Thoracic aorta (tissue), 2 donors: ENCODE measurements at places on chromosomes 2 and 18. TPM values are rescaled to one million over a fixed set of nuclear protein-coding genes. Genes with fewer than 3 reads are reported as not detected.
A peak's percentile ranks its signal among the peaks of the same experiment; 100 is the strongest.

GRCh38 chr2:118232796-118233195, 144.5 kb downstream of the INSIG2 start:
- DNase-seq = no peak
- no peaks in the 10 kb centered on the region for H3K27me3 ChIP-seq
- H3K4me3 ChIP-seq = no peak overlapping the region
- no peak overlapping the region for H3K27ac ChIP-seq
- H3K4me1 ChIP-seq = no peaks in the 10 kb centered on the region

DNA sequence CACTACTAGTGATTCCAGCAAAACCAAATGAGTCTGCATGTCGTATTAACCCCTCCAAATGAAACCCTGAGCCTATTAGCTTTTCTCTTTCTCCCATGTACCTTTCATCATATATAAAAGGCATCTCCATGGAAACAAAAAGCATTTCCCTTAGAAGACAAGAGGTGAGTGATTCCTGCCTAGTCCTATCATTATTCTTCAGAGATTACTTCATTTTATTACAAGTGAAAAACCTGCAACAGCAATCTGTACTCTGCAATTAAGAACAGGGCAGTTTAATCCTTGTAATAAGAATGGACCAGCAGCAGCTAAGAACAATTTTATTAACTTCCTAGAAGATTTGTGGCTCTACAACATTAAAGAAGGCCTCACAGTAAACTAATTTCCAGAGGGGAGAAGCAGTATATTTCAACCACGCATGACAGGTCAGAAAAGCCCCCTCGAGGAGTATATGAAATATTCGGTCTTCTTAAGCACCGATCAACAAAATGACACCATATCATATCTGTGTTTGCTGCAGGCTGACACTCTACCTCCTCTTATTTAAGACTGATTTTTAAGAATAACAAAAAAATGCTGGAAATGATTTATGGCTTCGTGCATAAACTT, 132.3 kb upstream of the TFPI start:
- H3K36me3 ChIP-seq = no peaks in the 10 kb centered on the region
- H3K4me3 ChIP-seq = no peak overlapping the region
- DNase-seq = no peak
- H3K27ac ChIP-seq = no peak overlapping the region
- H3K27me3 ChIP-seq = no peaks in the 10 kb centered on the region
- H3K4me1 ChIP-seq = peaks cover 16% of the 10 kb centered on the region

GRCh38 chr2:48587560-48587959, 30.1 kb upstream of the GTF2A1L start:
- no peak overlapping the region for H3K4me3 ChIP-seq
- H3K4me1 ChIP-seq = no peaks in the 10 kb centered on the region
- no peak overlapping the region for H3K27ac ChIP-seq
- no peak for DNase-seq

DNA sequence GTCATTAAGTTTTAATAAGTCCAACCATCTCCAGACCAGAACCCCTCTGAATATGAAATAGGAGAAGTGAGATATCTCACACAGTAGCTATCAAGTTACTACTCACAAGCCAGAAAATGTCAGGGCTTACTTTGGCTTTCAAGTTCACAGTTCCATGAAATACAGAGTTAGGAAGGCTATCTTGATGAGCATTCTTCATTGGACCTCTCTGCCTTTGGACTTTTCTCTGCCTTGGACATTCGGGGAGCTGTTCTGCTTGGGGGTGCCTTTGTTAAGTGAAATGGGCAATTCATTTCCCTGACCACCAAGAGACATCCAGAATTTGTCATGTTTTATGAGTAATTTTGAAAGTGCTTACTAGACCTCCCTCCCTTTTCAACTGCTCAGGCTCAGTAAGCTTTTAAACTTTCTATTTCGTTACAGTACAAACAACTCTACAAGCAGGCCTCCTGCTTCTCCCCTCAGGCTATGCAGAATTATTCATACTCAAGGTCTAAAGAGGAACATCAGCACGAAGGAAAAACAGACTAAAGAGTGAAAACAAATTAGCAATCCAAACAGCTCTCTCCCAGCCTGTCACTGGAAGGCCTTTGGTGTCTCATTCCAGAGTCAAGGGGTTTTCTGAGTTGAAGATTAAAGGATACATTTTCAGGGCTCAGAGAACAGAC, 95.3 kb downstream of the MREG start:
- H3K4me3 ChIP-seq = peak overlapping the region; percentile 5
- H3K36me3 ChIP-seq = no peaks in the 10 kb centered on the region
- H3K4me1 ChIP-seq = peaks cover 6% of the 10 kb centered on the region
- H3K27me3 ChIP-seq = no peaks in the 10 kb centered on the region

DNA sequence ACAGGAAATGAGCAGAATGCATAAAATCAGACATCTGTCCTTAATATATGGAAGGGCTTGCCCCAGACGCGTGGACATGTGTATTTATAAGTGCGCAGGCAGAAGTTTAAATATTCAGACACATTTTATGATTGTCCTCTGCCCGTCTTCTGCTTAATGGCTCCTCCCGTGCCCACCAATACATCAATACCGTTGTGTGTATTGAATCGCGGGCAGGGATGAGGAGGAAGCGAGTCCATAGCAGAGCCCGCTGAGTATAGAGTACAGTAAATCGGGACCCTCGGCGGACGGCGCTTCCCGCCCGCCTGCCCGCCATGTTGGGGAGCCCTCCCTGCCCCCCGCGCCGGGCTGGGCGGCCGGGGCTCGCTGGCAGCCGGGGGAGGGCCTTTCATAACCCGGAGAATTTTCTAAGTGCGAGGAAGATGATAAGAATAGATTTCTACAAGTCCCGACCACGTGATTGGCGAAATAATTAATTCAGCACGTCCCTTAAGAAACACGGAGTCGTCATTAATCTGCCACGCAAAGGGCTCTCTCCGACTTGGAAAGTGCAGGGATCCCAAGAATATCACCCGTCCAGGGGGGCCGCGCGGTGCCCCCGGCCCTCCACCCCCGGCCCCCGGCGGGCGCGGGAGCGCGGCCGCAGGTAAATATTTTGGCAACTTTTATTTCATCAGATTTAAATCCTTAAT, at the start of gene HOXD3:
Gene HOXD3, plus strand, starts transcription at position 501 of the 692 bp plus-strand sequence. CDS start 11,808 bp downstream, outside the sequence.
- H3K27ac ChIP-seq = no peak within 1 kb of the TSS
- peak within 1 kb of the TSS; percentile 12 for H3K4me3 ChIP-seq
- DNase-seq = no peak
- H3K4me1 ChIP-seq = peaks cover 3% of the 10 kb centered on the region

GRCh38 chr2:185658750-185659149, 79.9 kb upstream of the FSIP2 start:
- no peaks in the 10 kb centered on the region for H3K36me3 ChIP-seq
- H3K27ac ChIP-seq = no peak overlapping the region
- no peaks in the 10 kb centered on the region for H3K27me3 ChIP-seq
- H3K4me3 ChIP-seq = no peak overlapping the region
- no peak for DNase-seq

DNA sequence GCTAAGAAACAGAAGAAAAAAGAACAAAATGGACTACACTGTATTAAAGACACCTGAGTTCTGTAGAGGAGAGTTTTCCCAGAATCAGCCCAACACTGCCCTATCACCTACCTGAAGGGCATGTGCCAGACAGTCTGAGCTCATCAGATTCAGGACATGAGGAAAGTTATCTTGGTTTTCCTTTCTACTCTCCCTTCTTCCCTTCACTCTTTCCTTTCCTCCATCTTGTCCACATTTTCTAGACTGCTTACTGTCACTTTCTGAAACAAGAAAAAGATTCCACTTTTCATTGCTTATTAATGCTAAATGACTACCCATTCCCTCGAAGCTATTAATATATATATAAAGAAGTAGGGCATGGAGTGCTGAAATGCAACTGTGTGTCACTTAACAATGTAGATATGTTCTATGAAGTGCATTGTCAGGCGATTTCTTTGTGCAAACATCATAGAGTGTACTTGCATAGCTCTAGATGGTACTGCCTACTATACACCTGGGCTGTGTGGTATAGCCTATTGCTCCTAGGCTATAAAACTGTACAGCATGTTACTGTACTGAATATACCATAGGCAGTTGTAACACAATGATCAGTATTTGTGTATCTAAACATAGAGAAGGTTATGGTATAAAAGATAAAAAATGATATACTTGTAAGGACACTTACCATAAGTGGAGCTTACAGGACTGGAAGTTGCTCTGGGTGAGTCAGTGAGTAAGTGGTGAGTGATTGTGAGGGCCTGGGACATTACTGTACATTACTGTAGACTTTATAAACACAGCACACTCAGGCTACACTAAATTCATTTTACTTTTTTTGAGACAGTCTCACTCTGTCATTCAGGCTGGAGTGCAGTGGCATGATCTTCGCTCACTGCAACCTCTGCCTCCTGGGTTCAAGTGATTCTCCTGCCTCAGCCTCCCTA, 145.5 kb upstream of the ITGA6 start:
- DNase-seq = no peak
- H3K27ac ChIP-seq = no peak overlapping the region
- H3K4me1 ChIP-seq = peaks cover 14% of the 10 kb centered on the region
- H3K4me3 ChIP-seq = no peak overlapping the region
- no peaks in the 10 kb centered on the region for H3K36me3 ChIP-seq

- H3K4me1 ChIP-seq = no peaks in the 10 kb centered on the region
- H3K27ac ChIP-seq = no peak overlapping the region
- H3K27me3 ChIP-seq = no peaks in the 10 kb centered on the region
- DNase-seq = no peak
- no peaks in the 10 kb centered on the region for H3K36me3 ChIP-seq
- H3K4me3 ChIP-seq = no peak overlapping the region
Measured at GRCh38 chr2:170905864-170906263, 23.2 kb upstream of the GORASP2 start.

Gene COMMD1
- 51.1 TPM for total RNA-seq

Gene LYG2
- not detected for total RNA-seq

Gene FAM117B
- 5.3 TPM for total RNA-seq

- H3K27me3 ChIP-seq = no peaks in the 10 kb centered on the region
- no peak overlapping the region for H3K27ac ChIP-seq
- DNase-seq = no peak
- no peak overlapping the region for H3K4me3 ChIP-seq
- no peaks in the 10 kb centered on the region for H3K36me3 ChIP-seq
Measured at GRCh38 chr2:85819811-85820510, 66.2 kb downstream of the ATOH8 start.

Gene NLRC4
- 0.81 TPM for total RNA-seq

Gene HOXD9
- total RNA-seq = not detected

DNA sequence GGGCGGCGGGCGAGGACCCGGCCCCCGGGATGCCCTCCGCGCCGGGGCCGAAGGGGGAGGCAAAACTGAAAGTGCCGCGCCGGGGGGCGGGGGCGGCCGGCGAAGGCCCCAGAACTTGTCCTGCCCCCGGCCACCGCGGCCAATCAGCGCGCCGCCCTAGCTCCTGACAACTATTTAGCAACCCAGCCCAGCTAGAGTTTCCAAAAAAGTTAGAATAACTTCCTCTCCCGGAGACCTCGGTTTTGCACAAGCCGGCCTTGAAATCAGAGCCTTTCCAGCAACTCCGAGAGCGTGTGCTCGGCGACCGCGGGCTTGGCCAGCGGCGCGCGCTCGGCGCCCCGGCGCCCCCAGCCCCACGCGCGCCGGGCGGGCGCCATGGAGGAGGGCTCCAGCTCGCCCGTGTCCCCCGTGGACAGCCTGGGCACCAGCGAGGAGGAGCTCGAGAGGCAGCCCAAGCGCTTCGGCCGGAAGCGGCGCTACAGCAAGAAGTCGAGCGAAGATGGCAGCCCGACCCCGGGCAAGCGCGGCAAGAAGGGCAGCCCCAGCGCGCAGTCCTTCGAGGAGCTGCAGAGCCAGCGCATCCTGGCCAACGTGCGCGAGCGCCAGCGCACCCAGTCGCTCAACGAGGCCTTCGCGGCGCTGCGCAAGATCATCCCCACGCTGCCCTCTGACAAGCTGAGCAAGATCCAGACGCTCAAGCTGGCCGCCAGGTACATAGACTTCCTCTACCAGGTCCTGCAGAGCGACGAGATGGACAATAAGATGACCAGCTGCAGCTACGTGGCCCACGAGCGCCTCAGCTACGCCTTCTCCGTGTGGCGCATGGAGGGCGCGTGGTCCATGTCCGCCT, at the start of gene TWIST2:
Gene TWIST2, plus strand, starts transcription at position 245 of the 850 bp plus-strand sequence. Its CDS starts 131 bp downstream, at position 376.
- DNase-seq = peak; percentile 52
- H3K4me1 ChIP-seq = peaks cover 23% of the 10 kb centered on the region
- H3K4me3 ChIP-seq = peak within 1 kb of the TSS; percentile 89

DNA sequence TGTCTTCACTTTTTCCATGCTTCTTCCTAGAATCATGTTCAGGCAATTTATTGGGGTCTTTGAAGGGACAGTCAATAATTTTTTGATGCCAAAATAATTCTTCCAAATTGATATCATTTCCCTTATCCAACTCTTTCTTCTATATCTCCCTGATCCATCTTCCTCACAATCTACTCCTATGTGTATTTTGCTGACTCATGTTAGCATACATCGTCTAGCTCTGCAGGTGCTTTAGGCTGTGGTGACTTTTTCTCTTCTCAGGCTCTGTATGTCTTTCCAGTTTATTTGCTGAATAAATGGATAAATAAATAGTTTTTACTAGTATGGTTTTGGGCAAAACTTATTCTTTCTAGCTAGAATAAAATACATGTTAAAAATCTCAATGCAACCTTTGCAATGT, 1650.9 kb upstream of the TMEFF2 start:
- H3K27me3 ChIP-seq = no peaks in the 10 kb centered on the region
- H3K4me3 ChIP-seq = no peak overlapping the region
- no peaks in the 10 kb centered on the region for H3K36me3 ChIP-seq
- H3K4me1 ChIP-seq = no peaks in the 10 kb centered on the region

DNA sequence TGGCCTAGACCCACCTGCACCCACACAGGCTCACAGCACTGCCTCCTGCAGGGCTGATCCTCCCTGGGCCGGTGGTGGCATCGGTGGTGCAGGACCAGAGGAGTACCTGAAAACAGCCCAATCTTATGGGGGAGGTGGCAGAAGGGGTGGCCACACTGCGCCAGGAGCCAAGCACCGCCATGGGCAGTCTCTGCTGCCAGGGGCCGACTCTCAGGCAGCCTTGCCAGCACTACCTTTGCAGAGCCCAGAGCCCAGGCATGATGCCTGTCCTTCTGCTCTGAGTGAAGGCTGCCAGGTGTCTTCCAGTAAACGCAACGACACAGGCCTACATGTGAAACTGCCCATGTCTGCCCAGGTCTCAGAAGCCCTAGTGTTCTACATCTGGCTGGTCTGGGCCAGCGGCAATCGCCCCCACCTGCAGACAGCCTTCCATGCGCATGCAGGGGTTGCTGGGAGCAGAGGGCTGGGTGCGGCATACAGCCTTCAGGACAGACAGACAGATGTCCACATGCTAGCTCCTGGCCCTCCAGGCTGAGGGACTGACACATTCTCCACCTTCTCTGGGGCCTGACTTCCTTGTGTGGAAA, 6.8 kb downstream of the HS6ST1 start:
- H3K36me3 ChIP-seq = no peaks in the 10 kb centered on the region
- peaks cover 38% of the 10 kb centered on the region for H3K4me1 ChIP-seq
- no peaks in the 10 kb centered on the region for H3K27me3 ChIP-seq
- DNase-seq = no peak

Gene SLC38A11
- 2.0 TPM for total RNA-seq

- peaks cover 8% of the 10 kb centered on the region for H3K4me1 ChIP-seq
- no peak overlapping the region for H3K4me3 ChIP-seq
- H3K27ac ChIP-seq = no peak overlapping the region
- H3K27me3 ChIP-seq = no peaks in the 10 kb centered on the region
Measured at GRCh38 chr2:101140978-101141655, 10.1 kb downstream of the TBC1D8 start.

GRCh38 chr2:30678410-30679137, 128.7 kb downstream of the CAPN13 start:
- H3K27ac ChIP-seq = no peak overlapping the region
- H3K27me3 ChIP-seq = no peaks in the 10 kb centered on the region
- DNase-seq = no peak
- H3K36me3 ChIP-seq = no peaks in the 10 kb centered on the region
